Tibial nerve (tissue), 4 donors: ENCODE measurements at places on chromosomes 3 and 15. TPM values are rescaled to one million over a fixed set of nuclear protein-coding genes. Genes with fewer than 3 reads are reported as not detected.

TMEM212 gene
- not detected for total RNA-seq

SPATA12 gene
- not detected for total RNA-seq

PRSS50 gene
- total RNA-seq, result not detected

ILDR1 gene
- not detected for total RNA-seq

CP gene
- 17.7 TPM for total RNA-seq

IL5RA gene
- not detected for total RNA-seq

ACTC1 gene
- total RNA-seq, result 1.1 TPM

SCAANT1 gene
- not detected for total RNA-seq

EEF1AKMT4 gene
- total RNA-seq, result 4.8 TPM

PLSCR2 gene
- not detected for total RNA-seq

GABRR3 gene
- total RNA-seq, result not detected

MYD88 gene
- 36.3 TPM for total RNA-seq

HEG1 gene
- total RNA-seq, result 26.8 TPM

RPS27L gene
- total RNA-seq, result 83.7 TPM

TMEM45A gene
- total RNA-seq, result 36.5 TPM

MORC1 gene
- 0.20 TPM for total RNA-seq

TM4SF18 gene
- total RNA-seq, result 6.3 TPM

PSMD6 gene
- total RNA-seq, result 59.2 TPM

A4GNT gene
- total RNA-seq, result not detected

TJP1 gene
- total RNA-seq, result 413 TPM

FSIP1 gene
- 0.20 TPM for total RNA-seq

PDZRN3 gene
- total RNA-seq, result 57.7 TPM

FOXB1 gene
- total RNA-seq, result not detected

ARHGEF26 gene
- 44.7 TPM for total RNA-seq

MYRIP gene
- total RNA-seq, result 2.9 TPM

AHSG gene
- total RNA-seq, result not detected

DUOXA2 gene
- not detected for total RNA-seq

ZBED2 gene
- total RNA-seq, result not detected

CLDN16 gene
- not detected for total RNA-seq

TNNC1 gene
- 591 TPM for total RNA-seq

CHDH gene
- 12.3 TPM for total RNA-seq

ROBO2 gene
- 3.3 TPM for total RNA-seq

XCR1 gene
- total RNA-seq, result not detected

HTR3E gene
- not detected for total RNA-seq

RNU5B-1 gene
- not detected for total RNA-seq

C3orf70 gene
- 8.8 TPM for total RNA-seq

CCNB2 gene
- 1.2 TPM for total RNA-seq

MOBP gene
- 2.5 TPM for total RNA-seq

GP5 gene
- total RNA-seq, result not detected

CGNL1 gene
- 26.6 TPM for total RNA-seq

CTXN2 gene
- not detected for total RNA-seq

ZNF639 gene
- 44.1 TPM for total RNA-seq

TMEM62 gene
- total RNA-seq, result 49.8 TPM

CAMKV gene
- not detected for total RNA-seq

GALNT15 gene
- total RNA-seq, result 830 TPM

SLC27A2 gene
- total RNA-seq, result not detected

FILIP1L gene
- 27.4 TPM for total RNA-seq

TBC1D21 gene
- total RNA-seq, result not detected

MYH15 gene
- total RNA-seq, result not detected

EFCAB12 gene
- 0.63 TPM for total RNA-seq

SKOR1 gene
- 1.5 TPM for total RNA-seq

SLC9C1 gene
- total RNA-seq, result not detected

EOMES gene
- 1.7 TPM for total RNA-seq

ARHGEF3 gene
- total RNA-seq, result 13.5 TPM

PLCH1 gene
- 1.9 TPM for total RNA-seq

KIF15 gene
- 0.60 TPM for total RNA-seq

BFSP2 gene
- not detected for total RNA-seq
